ENCODE measurements at places on chromosomes 4 and X. TPM values are rescaled to one million over a fixed set of nuclear protein-coding genes. Genes with fewer than 3 reads are reported as not detected.

DNA sequence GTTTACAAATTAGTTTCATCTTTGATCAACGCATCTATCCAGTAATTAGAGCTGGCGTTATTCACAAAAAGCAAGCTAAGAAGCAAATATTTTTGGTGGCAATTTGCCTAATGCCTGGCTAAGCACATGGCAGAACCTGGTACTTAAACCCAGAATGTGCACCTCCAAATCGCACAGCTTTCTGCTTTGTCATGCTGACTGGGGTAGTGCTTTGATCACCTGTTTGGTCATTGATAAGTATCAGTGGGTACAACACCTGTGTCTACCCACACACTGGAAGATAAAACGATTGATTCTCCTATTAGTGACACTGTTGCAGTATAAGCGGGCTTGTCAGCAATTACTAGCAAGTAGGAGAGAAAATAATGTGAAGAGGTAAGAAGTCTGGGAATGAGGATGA, 1.9 kb downstream of the NUDT6 start:
- no peak for DNase-seq

DNA sequence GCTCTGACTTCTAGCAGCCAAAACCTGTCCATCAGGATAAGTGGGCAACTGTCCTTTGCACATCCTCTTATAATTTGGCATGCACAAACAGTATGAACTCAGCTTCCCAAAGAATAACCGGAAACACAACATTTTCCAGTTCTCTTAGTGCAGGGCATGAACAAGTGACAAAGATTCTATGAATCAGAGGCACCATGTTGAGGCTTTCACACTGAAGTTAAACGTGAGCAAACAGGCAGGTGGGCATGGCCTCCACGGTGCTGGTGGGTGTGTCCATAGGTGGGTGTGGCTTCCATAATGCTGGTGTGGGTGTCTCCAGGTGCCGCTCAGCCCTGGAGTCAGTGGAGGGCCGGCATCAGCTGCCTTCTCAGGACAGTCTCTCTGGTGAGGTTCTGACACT, 196.5 kb downstream of the SMIM20 start:
- peak; percentile 77 for DNase-seq

Gene RTL9
- 0.79 TPM for total RNA-seq

DNA sequence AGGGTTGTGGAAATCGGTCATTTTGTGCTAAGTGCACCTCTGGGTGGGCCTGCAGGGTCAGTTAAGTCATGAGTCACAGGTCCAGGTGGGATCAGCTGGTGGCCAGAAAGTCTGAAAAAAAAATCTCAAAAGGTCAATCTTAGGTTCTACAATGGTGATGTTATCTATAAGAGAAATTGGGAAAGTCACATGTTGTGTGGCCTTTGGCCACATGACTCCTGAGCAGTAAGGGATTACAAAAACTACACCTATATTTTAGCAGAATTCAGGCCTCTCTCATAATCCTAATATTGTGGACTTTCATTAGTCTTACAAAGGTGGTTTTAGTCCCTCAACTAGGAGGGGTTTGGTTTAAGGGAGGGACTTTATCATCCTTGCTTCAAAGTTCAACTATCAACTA, 59.1 kb downstream of the UCHL1 start:
- no peak for DNase-seq

Gene SSX7
- total RNA-seq, result not detected

- DNase-seq, result no peak
These were observed 11.0 kb downstream of the RXFP1 start for GRCh38 chr4:158532556-158533231.

DNA sequence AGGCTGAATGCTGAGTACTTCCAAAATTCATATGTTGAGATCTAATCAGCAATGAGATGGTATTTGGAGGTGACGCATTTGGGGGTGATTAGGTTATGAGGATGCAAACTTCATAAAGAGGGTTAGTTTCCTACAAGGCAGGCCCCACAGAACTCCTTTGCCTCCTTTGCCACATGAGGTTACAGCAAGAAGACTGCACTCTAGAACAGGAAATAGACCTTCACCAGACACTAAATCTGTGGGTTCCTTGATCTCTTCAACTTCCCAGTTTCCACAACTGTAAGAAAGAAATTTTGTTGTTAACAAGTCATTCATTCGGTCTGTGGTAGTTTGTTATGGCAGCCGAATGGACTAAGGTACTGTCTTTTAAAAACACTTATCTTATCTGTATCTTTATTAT, 681.9 kb upstream of the HS3ST1 start:
- no peak for DNase-seq

Gene ADH1A
- total RNA-seq, result not detected

GRCh38 chr4:105293360-105293759, 146.7 kb downstream of the TET2 start:
- no peak for DNase-seq

- peak; percentile 31 for DNase-seq
These were observed 868 bp downstream of the PLS3 start for GRCh38 chrX:115561605-115562479.

Gene LUZP4
- not detected for total RNA-seq

Gene ATP2B3
- total RNA-seq, result not detected

Gene ITM2A
- total RNA-seq, result not detected

Gene JADE3
- total RNA-seq, result 10.9 TPM

GRCh38 chr4:52546449-52546848, 112.7 kb downstream of the USP46 start:
- DNase-seq, result no peak

Gene PDGFC
- 33.1 TPM for total RNA-seq

GRCh38 chr4:52862639-52863161, 583 bp downstream of the RASL11B start:
- no peak for DNase-seq

Gene VCX3A
- total RNA-seq, result 2.3 TPM

Gene SYNPO2
- total RNA-seq, result 0.87 TPM

Gene TRIM75
- total RNA-seq, result not detected

Gene BEX3
- total RNA-seq, result 130 TPM

GRCh38 chr4:119087121-119087520, 48.5 kb upstream of the MYOZ2 start:
- DNase-seq, result no peak

DNA sequence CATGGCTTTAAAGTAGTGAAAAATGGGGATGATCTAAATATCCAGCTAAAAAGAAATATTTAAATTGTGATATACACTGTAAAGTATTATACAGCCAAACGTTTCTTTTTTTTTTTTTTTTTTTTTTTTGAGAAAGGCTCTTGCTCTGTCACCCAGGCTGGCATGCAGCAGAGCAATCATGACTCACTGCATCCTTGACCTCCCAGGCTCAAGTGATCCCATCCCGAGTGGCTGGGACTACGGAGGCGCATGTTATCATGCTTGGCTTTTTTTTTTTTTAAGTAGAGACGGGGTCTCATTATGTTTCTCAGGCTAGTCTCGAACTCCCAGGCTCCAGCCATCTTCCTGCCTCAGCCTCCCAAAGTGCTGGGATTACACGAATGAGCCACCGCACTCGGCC, 17.1 kb downstream of the SMIM14 start:
- peak; percentile 64 for DNase-seq

Gene MAGEB16
- total RNA-seq, result not detected

DNA sequence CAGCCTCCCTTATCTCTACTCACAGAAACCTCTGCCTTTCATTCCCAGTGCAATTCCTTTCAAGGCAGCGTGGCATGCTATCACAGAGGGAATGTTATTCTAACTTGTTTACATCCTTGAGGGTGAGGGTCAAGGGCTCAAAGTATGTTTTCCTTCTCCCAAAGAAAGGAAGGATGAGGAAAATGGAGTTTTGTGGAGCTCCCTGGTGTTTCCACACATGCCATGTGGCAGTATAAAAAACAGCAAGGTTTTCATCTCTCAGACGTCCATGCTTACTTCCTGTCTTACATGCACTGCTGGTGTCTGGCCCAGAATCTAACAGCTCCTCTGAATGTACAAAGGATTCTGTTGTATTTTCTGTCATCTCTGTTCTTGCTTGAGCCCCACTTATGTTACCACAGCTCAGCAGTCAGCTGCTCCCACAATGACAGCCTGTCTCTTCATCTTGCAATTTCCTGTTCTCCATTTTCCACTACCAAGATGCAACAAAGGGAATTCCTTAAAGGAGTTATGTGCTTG, 128.0 kb downstream of the SNCA start:
- DNase-seq, result no peak

GRCh38 chrX:41457613-41458192, 10.6 kb downstream of the NYX start:
- DNase-seq, result no peak

DNA sequence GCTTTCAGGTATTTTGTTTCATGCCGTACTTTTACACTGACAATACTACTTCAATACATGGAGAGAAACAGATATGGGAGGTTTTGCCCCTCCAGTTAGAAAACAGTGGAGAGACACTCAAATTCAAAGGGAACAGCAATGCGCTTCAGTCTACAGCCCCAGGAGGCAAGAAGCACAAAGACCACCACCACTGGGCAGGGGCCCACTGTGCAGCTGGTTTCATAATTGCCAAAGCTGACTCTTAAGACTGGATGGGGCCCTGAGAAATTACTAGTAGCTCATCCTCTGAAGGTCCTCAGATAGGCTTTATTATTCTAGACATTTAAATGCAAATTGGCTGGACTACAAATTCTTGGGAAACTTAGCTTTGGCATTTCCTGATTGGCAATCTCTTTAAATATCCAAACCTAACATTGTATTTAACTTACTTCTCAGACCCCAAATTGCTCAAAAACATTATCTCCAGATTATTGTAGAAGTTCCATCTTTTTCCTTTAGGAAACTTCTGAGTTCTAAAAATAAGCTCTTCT, 85.9 kb upstream of the GPR34 start:
- DNase-seq, result no peak

DNA sequence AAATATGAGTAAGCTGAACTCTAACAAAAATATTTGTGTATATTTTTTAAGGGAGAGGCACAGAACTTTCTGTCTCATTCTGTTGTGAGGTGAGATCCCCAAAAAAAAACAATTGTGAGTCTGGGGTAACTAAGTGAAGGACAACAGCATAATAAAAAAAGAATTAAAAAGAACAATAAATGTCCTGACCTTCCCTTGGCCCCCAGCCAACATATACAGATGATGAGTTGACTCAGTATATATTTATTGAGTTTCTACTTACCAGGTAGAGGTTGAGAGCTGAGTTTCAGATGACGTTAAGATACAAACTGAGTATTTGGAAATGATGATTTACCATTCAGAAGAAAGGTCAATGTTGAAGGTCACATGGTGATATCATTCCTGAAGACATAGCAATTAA, 239.5 kb downstream of the KCNIP4 start:
- DNase-seq, result no peak

DNA sequence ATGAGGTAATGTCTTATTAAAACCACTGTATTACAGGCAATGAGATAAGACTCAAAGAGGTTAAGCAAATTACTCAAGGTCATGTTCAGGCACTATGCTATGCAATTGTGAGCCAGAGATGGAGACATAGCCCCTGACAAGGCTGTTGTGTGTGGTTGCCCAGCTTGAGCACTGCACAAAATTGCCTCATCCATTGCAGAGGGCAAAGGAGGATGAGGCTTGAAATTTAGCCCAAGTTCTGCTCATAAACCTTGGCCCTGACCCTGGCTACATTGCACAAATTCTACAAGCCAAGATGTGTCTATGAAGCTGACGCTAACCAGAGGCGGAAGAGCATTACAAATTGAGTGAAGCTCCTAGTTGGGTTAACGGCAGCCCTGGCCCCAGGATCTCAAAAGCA, 65.6 kb upstream of the PGM2 start:
- DNase-seq, result no peak

GRCh38 chrX:139178980-139179379, 351.6 kb upstream of the F9 start:
- no peak for DNase-seq

Gene NIPAL1
- total RNA-seq, result 7.0 TPM

DNA sequence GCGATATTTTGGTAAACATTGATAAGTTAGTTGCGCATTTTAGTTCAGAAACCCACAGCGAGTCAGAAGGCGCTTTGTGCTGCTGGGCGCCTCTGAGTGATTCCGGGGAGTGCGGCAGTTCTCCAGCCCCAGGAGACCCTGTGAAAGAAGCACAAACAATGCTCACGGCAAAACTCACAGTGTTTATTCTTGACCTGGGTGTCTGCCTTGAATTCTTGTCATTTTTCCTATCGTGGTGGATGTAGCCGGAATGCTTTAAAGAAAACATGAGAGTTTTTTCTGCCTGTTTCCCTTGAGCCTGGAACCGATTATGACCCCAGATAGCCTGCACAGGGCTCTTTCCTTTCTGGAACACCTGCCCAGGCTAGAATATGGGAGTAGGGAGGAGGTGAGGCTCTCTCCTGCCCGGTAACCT, 6.7 kb downstream of the TBL1X start:
- no peak for DNase-seq

DNA sequence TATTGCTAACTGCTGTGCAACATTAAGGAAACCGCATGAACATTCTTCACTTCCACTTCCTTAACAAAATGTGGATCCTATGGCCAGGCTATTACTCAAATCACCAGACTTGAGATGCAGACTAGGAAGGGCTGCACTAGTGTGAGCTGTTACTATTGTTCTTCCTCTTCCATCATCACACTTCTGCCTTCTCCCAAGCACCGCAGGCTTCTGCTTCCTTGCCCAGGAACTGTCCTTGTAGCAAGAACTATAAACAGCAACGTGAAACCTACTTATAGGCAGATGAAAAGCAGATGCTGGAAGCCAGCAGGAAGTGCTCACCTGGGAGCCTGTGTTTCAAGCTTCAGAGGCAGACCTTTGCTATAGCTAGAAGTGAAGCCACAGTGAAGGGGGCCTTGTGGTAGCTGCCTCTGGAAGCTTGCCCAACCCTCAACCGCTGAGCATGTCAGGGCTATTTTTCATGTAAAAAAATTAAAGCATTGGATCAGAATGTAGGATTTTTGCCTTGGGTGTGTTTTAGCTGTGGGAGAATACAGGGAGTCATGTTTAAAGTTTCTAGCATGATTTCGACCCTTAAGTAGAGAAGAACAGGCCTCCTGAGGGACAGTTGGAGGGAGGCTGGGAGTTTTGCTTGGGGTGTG, 43.9 kb downstream of the CLNK start:
- no peak for DNase-seq

DNA sequence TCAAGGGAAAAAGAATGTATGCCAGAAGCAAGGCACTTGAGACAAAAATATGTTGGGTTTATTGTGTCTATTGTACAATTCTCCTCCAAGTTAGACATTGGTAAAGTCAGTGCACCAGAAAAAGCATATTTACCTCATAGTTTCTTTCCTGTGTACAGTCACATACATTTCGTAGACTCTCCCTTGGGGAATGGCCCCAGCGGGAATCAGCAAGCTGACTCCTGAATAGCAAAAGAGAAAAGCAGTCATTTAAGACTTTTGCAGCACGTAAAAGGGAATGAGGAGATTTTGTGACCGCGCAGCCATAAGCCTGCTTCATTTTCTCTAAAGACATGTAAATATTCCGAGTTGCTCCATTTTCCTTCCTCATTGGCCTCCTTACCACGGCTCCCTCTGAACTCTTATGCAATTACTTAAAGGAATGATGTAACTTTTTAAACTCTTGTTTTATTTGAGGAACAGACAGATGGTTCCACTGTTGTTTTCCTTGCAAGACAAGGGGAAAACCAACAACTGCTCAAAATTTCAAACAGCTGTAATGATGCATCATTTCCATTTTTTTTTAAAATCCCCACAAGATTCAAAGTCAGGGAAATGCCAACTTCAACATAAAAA, 332.7 kb downstream of the UNC5C start:
- no peak for DNase-seq

Gene GPM6B
- not detected for total RNA-seq

- no peak for DNase-seq
These were observed 26.6 kb downstream of the ADRA2C start for GRCh38 chr4:3792813-3793212.

- no peak for DNase-seq
These were observed 109.0 kb upstream of the ATOH1 start for GRCh38 chr4:93719552-93719951.

Gene PNMA5
- not detected for total RNA-seq

Gene PCDH19
- 0.05 TPM for total RNA-seq

- DNase-seq, result no peak
These were observed 79.4 kb downstream of the LUZP4 start for GRCh38 chrX:115368876-115369275.
